ENCODE measurements at places on chromosomes 11 and 22. TPM values are rescaled to one million over a fixed set of nuclear protein-coding genes. Genes with fewer than 3 reads are reported as not detected.

DNA sequence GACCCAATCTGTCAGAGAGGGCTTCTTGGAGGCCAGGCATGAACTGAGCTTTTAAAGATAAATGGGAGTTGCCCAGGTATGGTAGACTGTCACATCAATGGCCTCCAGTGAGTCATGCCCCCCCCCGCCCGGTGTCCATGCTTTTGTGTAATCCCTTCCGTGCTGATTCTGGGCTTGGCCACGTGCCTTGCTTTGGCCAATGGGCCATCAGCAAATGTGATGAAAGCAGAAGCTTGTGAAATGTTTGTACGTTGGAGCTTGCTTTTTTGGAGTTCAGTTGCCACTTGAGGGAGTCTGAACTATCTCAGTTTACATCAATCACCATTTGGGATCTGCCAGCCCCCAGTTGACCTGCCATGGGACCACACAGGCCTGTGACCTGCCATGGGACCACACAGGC is 4.3 kb upstream of the THY1 start:
- no peaks in the 10 kb centered on the region for H3K4me1 ChIP-seq
- no peaks in the 10 kb centered on the region for H3K36me3 ChIP-seq
- H3K4me3 ChIP-seq, result no peak overlapping the region
- H3K27me3 ChIP-seq, result no peaks in the 10 kb centered on the region

- no peaks in the 10 kb centered on the region for H3K4me1 ChIP-seq
- no peaks in the 10 kb centered on the region for H3K36me3 ChIP-seq
- H3K27ac ChIP-seq, result no peak overlapping the region
- no peak overlapping the region for H3K4me3 ChIP-seq
- no peak for DNase-seq
- no peaks in the 10 kb centered on the region for H3K27me3 ChIP-seq
These were observed 3.1 kb upstream of the ATG2A start for GRCh38 chr11:64920124-64920523.

GRCh38 chr22:40583053-40583741 is 53.3 kb downstream of the MRTFA start:
- H3K4me1 ChIP-seq, result no peaks in the 10 kb centered on the region
- H3K36me3 ChIP-seq, result no peaks in the 10 kb centered on the region
- no peak overlapping the region for H3K27ac ChIP-seq
- no peaks in the 10 kb centered on the region for H3K27me3 ChIP-seq

DNA sequence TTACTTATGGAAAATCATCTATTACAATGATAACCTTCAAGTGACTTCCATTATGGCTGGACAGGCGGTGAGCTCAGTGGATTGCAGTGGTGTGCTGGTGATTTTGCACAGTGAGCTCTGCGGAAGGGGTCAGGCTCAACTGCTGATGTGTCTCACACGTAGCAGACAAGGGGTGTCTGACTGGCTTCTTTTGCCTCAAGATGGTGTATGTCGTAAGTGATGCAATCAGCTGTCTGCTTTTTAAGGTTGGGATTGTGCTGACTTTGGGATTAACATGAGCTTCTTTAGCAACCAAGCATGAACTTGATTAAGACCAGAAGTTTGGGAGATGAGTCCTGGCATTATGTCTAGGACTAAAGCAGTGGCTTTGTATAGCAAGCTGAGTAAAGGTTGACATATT is 49.5 kb downstream of the POLD3 start:
- no peak for DNase-seq
- no peak overlapping the region for H3K4me3 ChIP-seq
- no peaks in the 10 kb centered on the region for H3K36me3 ChIP-seq
- no peaks in the 10 kb centered on the region for H3K27me3 ChIP-seq

DNA sequence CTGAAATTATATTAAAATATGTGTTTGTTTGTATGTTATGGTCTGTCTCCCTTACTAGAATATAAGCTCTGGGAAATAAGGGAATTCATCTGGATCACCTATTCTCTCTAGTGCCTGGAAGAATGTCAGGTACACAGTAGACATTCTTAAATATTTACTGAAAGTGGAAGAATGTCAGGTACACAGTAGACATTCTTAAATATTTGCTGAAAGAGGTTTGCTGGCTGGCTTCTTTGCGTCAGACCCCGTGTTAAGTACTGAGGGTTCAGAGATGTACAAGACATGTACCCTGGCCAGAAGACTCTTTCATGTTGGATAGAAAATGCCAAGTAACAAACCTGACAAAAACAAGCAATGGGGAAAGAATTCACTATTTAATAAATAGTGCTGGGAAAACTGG is 199.1 kb downstream of the INSC start:
- no peak for DNase-seq
- no peaks in the 10 kb centered on the region for H3K27me3 ChIP-seq
- H3K36me3 ChIP-seq, result no peaks in the 10 kb centered on the region
- no peaks in the 10 kb centered on the region for H3K4me1 ChIP-seq
- H3K4me3 ChIP-seq, result no peak overlapping the region
- no peak overlapping the region for H3K27ac ChIP-seq

GRCh38 chr11:128757886-128758612 is 64.2 kb downstream of the FLI1 start:
- no peak overlapping the region for H3K4me3 ChIP-seq
- no peaks in the 10 kb centered on the region for H3K36me3 ChIP-seq
- no peak overlapping the region for H3K27ac ChIP-seq
- DNase-seq, result no peak
- H3K27me3 ChIP-seq, result no peaks in the 10 kb centered on the region

GRCh38 chr22:49271831-49272230 is 555.8 kb downstream of the BRD1 start:
- DNase-seq, result no peak
- H3K27ac ChIP-seq, result no peak overlapping the region
- no peaks in the 10 kb centered on the region for H3K4me1 ChIP-seq
- no peaks in the 10 kb centered on the region for H3K27me3 ChIP-seq
- no peaks in the 10 kb centered on the region for H3K36me3 ChIP-seq

- H3K27ac ChIP-seq, result no peak overlapping the region
- peaks cover 5% of the 10 kb centered on the region for H3K4me1 ChIP-seq
- H3K36me3 ChIP-seq, result no peaks in the 10 kb centered on the region
- H3K27me3 ChIP-seq, result no peaks in the 10 kb centered on the region
- no peak overlapping the region for H3K4me3 ChIP-seq
- no peak for DNase-seq
These were observed 66.4 kb downstream of the TRAF6 start for GRCh38 chr11:36443661-36444060.

DNA sequence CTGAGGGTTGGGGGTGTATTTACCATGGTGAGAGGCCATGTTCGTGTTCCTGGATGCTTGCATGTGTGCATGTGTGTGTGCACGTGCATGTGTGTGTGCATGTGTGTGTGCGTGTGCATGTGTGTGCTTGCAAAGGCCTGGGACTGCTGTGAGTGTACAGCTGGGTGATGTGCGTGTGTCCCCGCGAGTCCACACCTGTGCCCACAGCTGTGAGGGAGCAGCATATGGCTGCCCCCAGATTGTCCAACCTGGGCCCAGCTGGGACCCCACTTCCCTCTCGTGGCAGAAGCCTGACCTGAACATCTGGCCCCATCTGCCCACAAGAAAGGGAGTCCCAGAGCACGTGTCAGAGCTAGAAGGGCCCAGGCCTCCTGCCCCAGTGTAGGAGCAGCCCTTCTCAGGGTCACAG is 8.4 kb upstream of the CD248 start:
- H3K4me3 ChIP-seq, result no peak overlapping the region
- DNase-seq, result no peak
- no peak overlapping the region for H3K27ac ChIP-seq
- H3K36me3 ChIP-seq, result no peaks in the 10 kb centered on the region

- H3K4me3 ChIP-seq, result no peak overlapping the region
- no peak for DNase-seq
- no peaks in the 10 kb centered on the region for H3K36me3 ChIP-seq
- peaks cover 25% of the 10 kb centered on the region for H3K4me1 ChIP-seq
- H3K27me3 ChIP-seq, result no peaks in the 10 kb centered on the region
These were observed 27.8 kb downstream of the TEAD1 start for GRCh38 chr11:12701811-12702592.

DNA sequence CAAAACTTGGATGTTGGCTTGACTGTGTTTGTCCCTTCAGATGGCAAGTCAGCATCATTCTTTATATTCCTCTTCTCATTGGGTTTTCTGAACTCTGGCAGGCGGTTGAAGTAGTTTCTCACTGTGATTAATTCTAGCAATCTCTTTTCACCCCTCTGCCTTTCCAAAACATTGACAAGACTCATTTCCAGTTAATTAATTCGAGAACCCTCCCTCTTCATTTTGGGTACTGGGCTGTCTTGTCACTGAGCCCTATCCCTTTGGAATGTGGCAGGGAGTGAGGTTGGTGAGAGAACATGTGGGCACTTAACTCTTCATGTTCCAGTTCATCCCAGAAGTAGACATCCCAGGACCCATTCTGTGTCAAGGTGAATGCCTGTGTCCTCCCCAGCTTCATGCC is 133.0 kb downstream of the WNT7B start:
- no peak overlapping the region for H3K27ac ChIP-seq
- no peaks in the 10 kb centered on the region for H3K4me1 ChIP-seq
- peaks cover 8% of the 10 kb centered on the region for H3K36me3 ChIP-seq
- no peak overlapping the region for H3K4me3 ChIP-seq

GRCh38 chr11:59767225-59767611 is 12.0 kb downstream of the STX3 start:
- DNase-seq, result no peak
- no peaks in the 10 kb centered on the region for H3K27me3 ChIP-seq
- H3K27ac ChIP-seq, result no peak overlapping the region
- no peak overlapping the region for H3K4me3 ChIP-seq
- H3K4me1 ChIP-seq, result peaks cover 4% of the 10 kb centered on the region

DNA sequence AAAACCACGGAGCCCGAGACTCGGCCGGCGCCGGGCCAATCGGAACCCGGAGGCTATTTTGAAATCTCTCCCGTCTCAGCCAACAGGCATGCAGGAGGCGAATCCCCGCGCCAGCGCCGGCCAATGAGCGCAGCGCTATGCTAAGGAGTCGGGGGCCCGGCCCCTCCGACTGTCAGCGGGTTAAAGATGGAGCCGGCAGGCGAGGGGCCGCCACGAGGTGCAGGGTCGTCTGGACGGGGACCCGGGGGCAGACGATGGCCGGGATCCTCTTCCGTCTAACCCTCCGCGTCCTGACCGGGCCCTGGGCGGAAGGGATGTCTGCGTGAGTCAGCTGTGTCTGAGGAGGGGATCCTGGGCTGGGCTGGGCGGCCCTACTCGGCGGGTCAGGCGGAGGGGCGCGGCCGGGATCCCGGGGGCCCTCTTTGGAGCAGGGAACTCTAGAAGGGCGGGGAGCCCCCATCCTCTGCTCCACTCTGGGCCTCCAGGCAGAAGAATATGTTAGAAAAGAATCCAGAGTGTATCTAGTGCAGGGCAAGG is 10.0 kb downstream of the SDF2L1 start:
- H3K36me3 ChIP-seq, result peaks cover 8% of the 10 kb centered on the region
- peaks cover 6% of the 10 kb centered on the region for H3K4me1 ChIP-seq
- H3K27me3 ChIP-seq, result no peaks in the 10 kb centered on the region
- no peak overlapping the region for H3K27ac ChIP-seq
- peak overlapping the region; percentile 50 for H3K4me3 ChIP-seq

- no peak for DNase-seq
- no peaks in the 10 kb centered on the region for H3K4me1 ChIP-seq
- no peak overlapping the region for H3K27ac ChIP-seq
These were observed 12.8 kb downstream of the XRRA1 start for GRCh38 chr11:74936087-74936486.

- no peak overlapping the region for H3K4me3 ChIP-seq
- no peak for DNase-seq
- no peaks in the 10 kb centered on the region for H3K4me1 ChIP-seq
These were observed 72.7 kb downstream of the BRD1 start for GRCh38 chr22:49754696-49755630.

Gene MMP27
- not detected for total RNA-seq

Gene TESMIN
- 0.79 TPM for total RNA-seq

Gene GAB4
- not detected for total RNA-seq

Gene RFPL3
- total RNA-seq, result not detected

Gene RASD2
- 0.20 TPM for total RNA-seq

Gene SCYL1
- 55.1 TPM for total RNA-seq

Gene STK33
- total RNA-seq, result 0.12 TPM

Data from right lobe of liver (tissue), 6 donors.